ENCODE measurements at places on chromosomes 2 and 18.

DNA sequence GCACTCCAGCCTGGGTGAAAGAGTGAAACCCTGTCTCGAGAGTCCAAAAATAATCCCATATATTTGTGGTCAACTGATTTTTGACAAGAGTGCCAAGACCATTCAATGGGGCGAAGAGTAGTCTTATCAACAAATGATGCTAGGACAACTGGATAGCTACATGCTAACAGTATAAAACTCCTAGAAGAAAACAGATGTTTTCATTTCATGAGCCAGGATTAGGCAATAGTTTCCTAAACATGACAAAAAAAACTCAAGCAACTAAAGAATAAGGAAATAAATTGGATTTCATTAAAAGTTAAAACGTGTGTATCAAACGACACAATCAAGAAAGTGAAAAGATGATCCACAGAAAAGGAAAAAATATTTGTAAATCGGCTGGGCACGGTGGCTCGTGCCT is 6.3 kb downstream of the LIMS2 start:
- no peak for DNase-seq

DNA sequence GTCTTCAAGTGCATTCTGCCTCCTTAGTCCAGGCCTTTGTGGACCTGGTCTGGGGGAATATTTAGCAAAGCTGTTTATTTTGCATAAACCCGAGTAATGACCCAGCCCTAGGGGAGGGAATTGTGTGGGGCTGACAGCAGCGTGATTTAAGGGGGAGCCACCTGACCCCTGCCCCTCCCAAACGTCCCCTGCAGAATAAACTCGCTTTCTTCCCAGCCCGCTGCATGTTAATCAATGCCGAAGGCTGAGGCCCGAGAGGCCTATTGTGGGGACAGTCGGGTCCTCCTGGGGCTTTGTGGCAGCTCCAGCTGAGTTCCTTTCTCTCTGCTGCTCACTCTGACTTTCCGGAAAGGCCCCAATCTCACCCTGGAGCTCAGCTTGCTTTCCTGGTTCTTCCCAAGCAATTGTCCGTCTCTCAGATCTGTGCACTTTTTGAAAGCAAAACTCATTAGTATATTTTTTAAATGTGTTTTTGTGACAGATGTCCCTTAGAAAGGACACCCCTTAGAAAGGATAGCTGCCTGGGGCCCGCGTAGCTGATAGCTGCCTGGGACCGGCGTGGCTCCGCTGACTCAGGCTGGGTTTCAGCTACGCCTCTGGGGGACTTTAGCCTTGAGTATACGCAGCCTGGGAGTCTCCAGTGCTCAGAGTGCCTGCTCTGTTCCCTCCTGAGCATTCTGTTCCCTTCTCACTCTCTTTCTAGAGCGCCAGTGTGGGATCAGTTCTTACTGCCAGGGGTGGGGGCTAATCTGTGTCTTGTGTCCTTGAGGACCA is 158.3 kb downstream of the GLI2 start:
- DNase-seq, result no peak

DNA sequence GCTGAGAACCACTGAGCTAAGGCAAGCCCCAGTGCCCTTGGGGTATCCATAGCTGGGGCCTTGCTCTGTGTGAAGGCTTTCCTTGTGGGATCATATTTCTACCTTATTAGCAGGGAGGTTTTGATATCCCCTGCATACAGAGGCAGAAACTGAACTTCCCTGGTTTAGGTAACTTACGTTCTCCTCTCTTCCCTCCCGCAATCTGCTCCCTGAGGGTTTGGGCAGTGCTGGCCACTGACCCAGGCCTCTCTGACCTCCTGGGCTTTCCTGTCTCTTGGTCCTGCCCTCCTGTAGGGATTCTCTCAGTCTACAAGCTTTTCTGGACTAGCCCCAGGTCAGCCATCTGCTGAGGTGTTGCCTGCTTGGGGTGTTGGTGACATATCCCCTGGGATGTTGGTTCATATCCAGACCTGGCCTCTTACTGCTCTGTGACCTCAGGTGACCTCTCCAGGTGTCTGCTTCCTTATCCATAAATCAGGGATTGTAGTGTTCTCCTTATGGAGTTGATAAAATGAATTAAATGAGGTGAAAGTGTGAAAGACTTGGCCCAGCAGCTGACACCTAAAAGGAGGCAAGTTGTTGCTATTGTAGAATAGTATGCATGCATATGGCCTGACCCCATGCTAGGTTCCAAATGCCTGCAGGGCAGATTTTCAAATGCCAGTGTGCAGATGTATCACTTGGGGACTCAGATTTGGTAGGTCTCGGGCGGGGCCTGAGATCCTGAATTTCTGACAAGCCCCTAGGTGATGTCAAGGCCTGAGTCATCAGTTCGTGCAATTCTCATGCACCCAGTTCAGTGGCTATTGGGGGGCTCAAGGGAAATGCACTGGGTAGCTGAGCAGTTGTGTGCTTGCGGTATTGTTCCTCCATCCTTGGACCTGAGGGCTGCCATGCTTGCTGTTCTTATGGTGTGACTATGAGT is 106.6 kb downstream of the FHOD3 start:
- DNase-seq, result no peak

- peak; percentile 38 for DNase-seq
Observed at GRCh38 chr18:23337599-23338444, 115.3 kb upstream of the RIOK3 start.

DNA sequence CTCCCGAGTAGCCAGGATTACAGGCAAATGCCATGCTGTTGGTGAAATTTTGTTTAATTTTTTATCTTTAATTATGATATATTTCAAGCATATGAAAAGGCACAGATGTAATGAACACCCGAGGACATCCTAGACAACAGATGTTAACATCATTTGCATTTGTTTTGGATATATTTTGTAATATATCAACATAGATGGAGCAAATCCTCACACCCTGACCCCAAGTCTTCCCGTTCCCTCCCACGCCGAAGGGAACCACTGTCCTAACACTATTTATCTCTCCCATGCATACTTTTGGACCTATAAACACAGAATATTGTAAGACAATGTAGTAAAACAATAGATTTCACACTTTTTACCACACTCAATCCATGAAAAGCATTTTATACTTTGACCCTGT is 99.5 kb downstream of the GFPT1 start:
- no peak for DNase-seq

DNA sequence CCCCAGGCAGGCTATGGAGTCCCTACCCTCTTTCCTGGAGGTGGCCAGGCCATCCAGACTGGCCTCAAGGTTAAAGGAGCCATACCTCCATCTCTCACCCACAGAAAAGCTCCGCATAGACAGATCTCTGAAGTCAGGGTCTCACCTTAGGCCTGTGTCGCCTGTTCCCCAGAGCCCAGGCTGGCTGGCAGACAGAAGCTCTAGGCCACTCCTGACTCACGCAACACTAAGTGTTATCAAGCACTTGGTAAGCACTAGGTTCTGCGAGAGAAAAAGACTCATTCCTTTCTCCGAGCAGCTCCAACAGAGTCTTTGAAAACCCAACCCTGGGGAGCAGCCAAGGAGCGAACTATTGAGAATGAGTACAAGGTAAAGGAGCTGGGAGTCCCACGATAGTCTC is 6.1 kb downstream of the SMAD7 start:
- no peak for DNase-seq

DNA sequence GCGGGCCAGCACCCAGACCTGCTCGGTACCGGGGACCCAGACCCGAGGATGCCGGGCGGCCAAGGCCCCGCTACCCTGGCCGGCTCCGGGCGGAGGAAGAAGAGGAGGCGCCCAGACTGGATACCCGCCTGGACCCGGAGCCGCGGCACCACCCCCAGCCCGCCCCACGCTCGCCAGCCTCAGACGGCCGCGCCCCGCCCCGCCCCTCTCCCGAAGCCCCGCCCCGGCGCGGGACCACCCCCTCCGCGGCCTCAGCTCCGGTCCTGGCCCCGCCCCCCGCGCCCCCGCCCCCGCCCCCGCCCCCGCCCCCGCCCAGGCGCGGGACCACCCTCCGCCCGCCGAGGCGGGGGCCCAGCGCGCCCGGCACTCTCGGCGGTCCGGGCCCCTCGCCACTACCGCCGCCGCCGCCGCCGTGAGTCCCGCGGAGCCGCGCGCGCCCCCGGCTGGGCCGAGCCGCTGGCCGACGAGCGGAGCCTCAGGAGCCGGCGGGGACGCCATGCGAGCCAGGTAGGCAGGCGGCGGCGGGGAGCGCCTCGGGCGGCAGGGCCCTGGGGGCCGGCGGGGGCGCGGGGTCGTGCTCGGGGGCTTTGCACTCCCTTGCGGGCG is at the start of gene SH3BP4:
Gene SH3BP4, plus strand, starts transcription at position 354 of the 606 bp plus-strand sequence. CDS start 82,986 bp downstream, outside the sequence.
- DNase-seq, result peak; percentile 78

DNA sequence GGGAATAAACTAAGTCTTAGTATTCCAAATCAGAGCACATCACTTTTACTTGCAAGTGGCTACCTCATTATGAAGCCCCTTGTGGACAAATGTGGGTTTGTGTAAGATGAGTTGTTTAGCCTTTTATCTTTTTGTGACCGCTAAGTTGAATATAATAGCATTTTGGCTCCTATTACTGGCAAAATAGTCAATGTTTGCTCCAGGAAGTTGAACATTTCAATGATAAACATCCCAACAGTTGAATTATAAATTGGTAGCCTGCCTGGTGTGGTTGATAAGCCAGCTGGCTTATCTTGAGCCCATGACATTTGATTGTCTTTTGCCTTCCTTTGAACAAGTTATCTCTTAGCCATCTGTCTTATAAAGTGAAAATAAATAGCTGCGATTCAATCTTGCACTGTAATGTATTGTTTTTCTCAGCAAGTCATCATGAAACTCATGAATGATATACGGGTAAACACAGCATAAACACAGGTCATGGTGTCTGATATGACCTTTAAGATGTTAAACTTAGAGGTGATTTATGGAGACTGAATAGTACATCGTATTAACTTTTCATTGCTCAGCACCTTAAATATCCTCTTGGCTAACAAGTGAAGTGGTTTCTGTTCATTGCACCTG is 338.4 kb downstream of the SOCS6 start:
- DNase-seq, result no peak

DNA sequence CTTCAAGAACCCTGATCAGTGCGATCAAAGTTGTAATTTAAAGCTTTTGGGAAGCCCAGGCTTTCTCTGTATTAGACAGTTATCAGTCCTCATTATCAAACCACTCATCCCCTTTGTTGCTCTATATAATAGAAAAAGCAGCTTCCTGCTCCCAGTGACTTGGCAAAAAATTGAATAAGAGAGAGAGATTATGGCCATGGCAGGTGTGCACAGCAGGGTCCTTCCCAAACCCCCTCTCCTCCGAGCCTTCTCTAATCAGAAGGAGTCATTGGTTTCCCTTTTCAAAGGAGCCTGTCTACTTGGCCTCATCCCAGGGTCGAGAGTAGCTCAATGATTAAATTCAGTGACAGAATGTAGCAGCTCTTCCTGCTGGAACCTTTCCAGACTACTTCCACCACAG is 81.5 kb downstream of the SEMA4F start:
- no peak for DNase-seq

DNA sequence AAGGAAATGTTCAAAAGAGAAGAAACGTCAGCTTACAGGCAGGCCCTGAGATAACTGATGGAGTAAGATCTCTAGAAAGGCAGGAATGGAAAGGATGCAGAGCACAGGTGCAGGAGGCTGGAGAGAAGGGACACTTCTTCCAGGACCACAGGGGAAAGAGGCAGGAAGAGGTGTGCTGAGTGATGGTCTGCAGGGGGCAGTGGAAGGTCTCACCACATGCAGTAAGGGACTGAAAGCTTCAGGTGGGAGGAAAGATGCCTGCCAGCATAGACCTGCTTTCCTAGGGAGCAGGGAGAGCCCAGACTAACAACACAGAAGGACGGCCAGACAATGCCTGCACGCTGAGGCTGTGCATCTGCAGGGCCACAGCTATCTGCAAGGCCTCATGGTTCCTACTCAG is 156.8 kb downstream of the L3MBTL4 start:
- no peak for DNase-seq

DNA sequence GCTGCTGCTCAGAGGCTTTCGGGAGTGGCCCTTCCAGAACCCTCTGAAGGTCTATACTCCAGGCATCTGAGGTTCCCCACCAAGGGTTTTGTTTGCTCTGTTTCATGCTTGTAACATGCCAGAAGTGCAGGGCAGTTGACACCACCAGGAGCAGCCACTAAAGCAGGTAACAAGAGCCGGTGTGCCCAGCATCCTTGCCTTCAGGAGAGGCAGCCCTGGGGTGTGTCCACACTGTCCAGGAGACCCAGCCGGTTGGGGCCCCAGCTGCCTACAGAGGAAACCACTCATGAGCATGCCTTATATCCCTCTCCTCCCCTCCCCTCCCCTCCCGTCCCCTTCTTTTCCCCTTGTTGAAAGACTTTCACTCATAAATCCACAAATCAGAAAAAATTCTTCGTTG is 93.1 kb downstream of the CD8B2 start:
- DNase-seq, result no peak

DNA sequence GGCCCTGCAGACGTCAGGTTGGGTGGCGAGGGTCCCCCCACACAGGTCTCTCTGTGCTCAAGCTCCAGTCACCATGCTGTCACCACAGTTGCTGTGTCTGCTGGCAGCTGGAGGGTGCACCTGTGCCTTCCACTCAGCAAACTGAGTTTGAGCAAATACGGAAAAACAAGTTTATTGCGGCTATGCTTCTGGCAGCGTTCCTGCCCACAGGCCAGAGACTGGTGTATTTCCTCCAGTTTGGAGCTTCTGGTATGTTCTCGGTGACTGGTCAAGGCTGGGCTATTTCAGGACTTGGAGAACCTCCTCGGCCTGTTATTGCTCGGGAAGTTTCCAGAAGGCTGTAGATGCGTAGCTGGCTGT is 132.6 kb downstream of the SEPTIN10 start:
- no peak for DNase-seq

DNA sequence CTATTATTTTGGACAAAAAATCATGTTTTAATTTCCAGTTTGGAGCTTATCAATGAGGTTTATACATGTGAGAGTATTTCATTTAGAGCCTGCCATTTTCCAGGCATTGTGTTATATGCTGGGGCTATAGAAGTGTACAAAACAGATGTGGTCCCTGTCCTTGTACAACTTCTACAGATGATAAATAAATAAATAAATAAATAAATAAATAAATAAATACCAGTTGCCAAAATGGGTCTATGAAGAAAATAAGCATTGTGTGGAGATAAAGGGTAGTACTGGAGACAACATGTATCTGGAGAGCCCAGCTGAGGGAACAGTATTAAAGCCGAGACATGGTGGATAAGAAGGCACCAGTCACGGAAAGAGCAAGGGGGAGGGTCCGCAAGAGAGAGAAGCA is 210.0 kb downstream of the SS18 start:
- no peak for DNase-seq

DNA sequence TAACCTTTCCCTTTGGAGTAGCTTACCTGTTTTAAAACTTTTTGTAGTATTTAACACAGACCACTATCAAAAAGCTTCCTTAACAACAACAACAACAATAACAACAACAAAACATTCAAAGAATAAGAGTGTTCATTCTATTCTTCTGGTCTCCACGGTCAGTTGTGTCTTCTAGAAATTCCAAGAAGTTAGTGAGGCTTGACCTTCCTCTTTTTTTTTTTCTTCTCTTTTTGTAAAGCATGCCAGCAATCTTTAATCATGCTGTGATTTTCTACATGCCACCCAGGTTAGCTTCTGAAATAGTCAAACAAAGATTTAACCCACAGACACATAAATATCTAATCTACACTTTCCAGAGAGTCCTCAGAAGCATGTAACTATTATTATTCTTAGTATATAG is 28.4 kb upstream of the KLHL14 start:
- no peak for DNase-seq

Data from HCEC 1CT (cell line).